Hindlimb muscle (tissue), 1 donor: ENCODE measurements at places on chromosomes 2 and 18. TPM values are rescaled to one million over a fixed set of nuclear protein-coding genes. Genes with fewer than 3 reads are reported as not detected.

Gene TMEM169
- polyA plus RNA-seq, result 5.0 TPM

Gene GALNT14
- polyA plus RNA-seq, result 1.5 TPM

Gene DCDC2C
- 0.46 TPM for polyA plus RNA-seq

Gene LHCGR
- 0.25 TPM for polyA plus RNA-seq
